ENCODE measurements at places on chromosomes 16 and 17.

GRCh38 chr16:86455116-86455515 lies 55.2 kb upstream of the FOXF1 start:
- no peak for DNase-seq

DNA sequence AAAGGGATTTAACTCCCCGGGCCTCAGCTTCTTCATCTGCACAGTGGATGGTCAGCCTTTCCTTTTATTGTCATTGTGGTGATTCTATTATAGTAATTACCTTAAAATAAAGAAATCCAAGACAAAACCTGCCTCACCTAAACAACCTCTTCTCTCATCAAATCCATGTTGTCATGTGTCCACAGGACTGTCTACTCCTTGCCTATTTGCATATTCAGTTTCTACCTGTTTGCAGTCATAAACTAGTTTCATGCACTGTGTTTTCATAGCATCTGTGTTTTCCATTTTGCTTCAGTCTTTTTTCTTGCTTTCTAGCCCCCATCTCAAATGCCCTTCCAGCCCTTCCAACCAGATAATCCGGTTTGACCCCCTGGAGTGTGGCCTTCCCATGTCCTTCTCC lies 44.3 kb upstream of the CPNE2 start:
- no peak for DNase-seq

- no peak for DNase-seq
Measured at GRCh38 chr16:75667503-75667902, 9.3 kb downstream of the CPHXL2 start.

DNA sequence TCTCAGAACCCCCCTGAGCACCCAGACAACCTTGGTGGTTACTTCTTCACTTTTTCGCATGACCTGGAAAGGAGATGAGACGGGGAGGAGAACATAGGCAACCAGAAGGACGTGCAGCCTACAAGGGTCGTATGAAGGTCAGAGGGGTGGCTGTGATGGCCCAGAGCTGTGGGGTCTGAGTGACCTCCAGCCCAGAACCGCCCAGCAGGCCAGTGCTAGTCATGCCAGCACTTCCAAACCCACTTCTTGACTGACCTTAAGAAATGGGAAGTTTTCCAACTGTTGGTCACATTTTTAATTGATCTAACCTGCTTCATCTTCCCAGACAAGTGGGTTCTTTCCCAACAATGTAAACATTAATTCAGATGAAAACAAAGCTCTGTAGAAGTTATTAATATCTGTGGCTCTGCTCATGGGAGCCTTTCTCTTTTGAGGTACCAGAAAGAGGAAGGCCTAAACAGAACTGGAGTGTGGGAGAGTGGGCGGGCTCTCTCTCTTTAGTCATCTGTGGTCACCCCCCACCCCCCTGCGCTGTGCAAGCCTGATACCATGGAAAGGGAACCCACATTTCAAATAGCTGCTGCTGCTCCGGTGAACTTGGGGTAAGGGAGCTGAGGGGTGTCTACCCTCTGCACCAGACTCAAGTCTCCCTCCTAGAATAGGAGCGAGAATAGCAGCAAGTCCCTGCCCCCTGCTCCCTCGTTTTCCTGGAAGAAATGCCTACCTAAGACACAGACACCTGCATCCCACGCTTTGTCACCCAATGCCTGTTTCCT lies 101.6 kb downstream of the RAB11FIP4 start:
- DNase-seq = peak; percentile 62

DNA sequence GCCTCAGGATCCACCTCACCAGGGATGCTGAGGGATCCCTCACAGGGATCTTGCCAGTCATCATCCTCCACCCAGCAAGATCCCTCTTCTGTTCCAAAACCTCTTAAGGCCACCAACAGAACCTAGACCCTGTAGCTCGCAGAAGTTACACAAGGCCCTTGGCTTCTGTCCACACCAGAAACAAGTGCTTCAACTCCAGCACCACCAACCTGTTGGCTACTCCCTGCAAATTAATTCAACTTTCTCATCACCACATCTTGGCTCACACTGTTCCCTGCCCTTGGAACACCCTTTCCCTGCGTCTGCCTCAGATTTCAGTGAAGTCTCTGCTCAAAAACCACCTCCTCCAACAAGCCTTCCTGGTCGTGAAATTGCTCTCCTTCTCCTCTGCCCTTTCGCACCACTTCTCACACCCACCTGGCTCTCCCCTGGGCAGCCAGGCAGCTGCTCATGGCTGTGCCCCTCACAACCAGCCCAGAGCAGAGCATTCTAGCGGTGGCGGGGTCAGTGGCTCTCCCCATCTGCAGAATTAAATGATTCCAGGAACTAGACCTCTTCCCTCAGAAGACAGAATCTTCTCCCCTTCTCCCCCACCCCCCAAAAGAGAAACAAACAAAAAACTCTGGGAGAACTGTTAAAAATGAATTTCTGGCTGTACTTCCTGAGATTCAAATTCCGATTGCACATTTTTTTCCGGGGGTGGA lies 1.8 kb downstream of the PLLP start:
- DNase-seq = no peak

DNA sequence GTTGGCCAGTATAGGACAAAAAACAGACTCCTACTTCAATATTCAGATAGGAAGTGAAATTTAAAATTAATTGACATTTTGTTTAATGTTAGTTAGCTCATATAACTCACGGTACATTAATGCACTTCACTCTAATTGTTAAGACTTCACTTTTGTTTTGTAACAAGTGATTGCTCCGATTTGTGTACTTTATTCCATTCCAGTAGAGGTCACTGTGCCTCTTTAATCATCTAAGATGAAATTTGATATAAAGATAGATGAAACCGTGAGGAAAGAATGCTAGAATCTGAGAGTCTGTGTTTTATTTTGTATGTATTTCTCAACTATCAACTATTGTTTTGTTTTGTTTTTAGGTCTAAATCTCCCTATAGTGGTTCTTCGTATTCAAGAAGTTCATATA lies 29.0 kb downstream of the RBBP6 start:
- DNase-seq = no peak

- no peak for DNase-seq
Measured at GRCh38 chr17:49577650-49577934, 1.9 kb downstream of the NXPH3 start.

DNA sequence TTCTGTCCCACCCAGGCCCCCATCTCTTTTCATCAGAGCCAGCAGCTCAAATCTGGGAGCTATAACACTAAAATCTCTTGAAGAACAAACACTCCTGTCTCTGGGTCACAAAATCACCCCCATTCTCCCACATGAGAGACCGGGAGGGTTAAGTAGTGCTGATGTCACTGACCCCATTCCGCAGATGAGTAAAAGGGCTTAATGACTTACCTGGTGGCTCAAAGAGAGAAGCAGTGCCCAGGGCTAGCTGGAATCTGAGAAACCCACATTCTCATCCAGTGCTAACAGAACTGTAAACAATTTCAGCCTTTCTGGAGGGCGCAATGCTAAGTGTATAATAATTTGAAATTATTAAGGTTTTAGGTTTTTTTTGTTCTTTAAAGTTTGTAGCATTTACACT lies 26.3 kb upstream of the LHX1 start:
- DNase-seq = no peak

DNA sequence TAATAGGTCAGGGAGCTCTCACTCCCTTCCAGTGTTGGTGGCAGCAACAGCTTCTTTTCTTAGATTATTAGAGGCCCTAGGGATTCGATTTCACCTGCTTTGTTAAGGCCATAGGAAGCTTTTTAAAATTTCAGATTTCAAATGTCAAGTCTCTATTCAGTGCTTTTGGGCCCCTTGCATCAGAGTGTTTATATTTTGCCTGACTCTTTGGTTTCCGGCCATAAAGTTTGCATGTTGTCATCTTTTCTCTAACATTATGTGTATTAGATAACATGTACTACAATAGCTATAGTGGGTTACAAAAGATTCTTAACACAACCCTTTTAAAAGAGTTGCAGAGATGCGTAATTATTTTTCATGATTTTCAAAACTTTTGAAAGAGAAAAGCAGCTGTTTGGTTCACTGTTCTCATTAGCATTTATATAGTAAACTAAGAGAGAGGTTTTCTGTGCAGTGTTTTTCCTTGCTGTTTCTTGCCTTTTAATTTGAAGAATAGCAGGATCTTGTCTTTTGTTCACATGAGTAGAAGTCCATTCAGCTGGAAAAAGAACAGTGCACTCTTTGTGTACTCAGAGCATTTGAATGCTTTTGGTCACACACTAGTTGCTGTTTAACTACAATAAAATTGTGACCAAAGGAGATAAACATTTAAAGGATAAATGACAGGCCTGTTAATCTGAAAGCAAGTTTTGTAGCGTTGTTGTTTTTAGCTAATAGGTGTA lies 52.5 kb downstream of the FTO start:
- no peak for DNase-seq

DNA sequence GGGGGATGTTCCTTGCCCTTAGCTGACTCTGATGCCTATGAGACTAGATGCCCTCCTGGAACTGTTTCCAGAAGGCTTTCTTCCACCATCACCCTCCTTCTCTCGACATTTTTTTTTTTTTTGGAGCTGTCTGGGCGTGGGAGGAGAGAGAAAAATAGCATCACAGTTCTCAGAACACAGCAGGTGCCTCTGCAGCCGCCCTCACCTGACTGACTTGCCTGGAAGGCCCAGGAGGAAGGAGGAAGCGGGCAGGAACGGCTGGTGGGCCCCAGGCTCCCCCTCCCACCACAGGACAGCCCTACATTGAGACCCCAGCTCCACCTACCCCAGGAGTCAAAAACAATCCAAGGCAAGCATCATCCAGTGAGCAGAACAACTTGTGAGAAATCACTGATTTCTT lies 20.3 kb upstream of the CACNG5 start:
- no peak for DNase-seq

- no peak for DNase-seq
Measured at GRCh38 chr16:75361936-75362335, 71.4 kb downstream of the CFDP1 start.

DNA sequence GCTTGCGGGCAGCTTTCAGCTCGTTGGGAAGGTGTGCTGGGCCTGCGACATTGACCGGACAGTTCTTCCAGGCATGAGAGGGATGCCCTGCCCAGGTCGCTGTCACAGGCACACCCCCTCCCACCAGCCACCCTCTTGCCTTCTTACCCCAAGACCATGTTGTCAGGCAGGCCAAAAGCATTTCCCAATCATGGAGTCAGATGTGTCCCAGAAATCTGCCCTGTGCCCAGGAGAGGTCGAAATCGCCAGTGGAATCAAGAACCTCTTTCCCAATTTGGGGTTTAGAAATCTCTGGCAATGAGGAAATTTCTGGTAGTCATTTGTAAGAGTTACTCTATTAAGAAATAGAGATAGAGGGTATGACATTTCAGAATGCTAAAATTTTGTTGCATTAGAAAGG lies 177.1 kb downstream of the RAB11FIP4 start:
- DNase-seq = no peak

- no peak for DNase-seq
Measured at GRCh38 chr17:20825539-20825938, 217.3 kb downstream of the USP22 start.

- DNase-seq = no peak
Measured at GRCh38 chr17:80158846-80159245, 11.0 kb upstream of the CARD14 start.

DNA sequence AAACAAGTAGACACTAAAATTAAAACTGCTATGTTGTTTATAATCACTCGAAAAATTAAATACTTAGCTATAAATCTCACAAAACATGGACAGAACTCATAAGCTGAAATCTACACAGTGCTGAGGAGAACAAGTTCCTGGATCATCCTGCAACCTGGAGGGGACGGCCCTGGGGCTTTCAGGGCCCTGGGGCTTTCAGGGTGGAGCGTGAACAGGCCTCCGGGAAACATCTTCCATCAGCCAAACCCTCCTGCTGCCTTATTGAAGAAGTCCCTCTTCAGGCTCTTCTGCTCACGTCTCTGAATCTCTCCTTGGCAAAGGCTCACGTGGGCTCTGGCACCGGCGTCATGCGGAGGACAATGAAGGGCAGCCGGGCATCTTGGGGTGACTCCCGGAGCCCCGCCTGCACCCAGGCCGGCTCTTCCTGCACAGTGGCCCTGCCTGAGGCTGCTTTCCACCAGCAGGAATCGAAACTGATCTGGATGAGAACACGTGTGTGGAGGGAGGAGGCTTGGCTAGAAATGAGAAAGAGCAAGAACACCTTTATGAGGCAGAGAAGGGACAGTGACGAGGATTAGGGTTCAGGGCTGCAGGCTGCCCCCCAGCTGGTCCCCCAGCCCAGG lies 127.3 kb downstream of the CDRT15L2 start:
- DNase-seq = no peak

- DNase-seq = no peak
Measured at GRCh38 chr17:68819465-68819864, 135.7 kb downstream of the ABCA8 start.

- DNase-seq = no peak
Measured at GRCh38 chr17:75783069-75783783, 1.4 kb upstream of the UNK start.

- no peak for DNase-seq
Measured at GRCh38 chr17:14004927-14005620, 64.2 kb upstream of the COX10 start.

DNA sequence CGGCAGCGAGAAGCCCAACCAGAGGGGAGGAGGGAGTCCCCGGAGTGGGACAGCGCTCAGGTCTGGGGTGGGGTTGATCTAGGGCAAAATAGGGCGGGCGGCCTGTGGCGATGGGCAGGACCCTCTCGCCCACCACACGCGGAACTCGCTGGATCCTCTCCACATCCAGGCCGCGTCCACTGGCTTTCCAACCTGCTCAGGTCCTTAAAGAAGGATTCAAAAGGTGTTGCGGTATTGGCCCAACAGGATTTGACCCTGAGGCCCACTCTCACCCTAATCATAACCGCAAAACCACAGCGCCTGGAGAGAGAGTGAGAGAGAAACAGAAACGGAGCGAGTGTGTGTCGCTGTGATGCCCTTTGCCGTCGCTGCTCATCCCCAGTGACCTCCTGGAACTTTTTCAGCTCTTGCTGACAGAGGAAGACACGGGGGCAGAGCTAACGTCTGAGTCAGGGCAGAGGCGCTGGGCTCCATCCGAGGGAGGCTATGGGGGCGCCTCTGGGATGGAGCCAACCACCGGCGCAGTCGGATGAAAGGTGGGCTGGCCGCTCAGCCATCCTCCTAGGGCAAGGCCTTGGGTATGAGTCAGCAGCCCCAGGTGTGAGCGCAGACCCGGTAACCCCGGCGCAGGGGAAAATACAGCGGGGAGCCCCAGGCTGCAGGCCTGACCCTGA lies 16.7 kb upstream of the OR1F1 start:
- peak; percentile 80 for DNase-seq

- no peak for DNase-seq
Measured at GRCh38 chr16:86821895-86822294, 243.5 kb downstream of the FOXL1 start.
